Activated T-helper 9 cell treated with anti-CD3 and anti-CD28 coated beads, Interleukin-2, amount 50 U/mL, for 16 hours (primary cell): ENCODE measurements at places on chromosomes 6 and 20.

- no peak for DNase-seq
Observed at GRCh38 chr6:7986219-7986618, 75.6 kb upstream of the TXNDC5 start.

GRCh38 chr20:23121751-23122320 lies 35.7 kb upstream of the CD93 start:
- no peak for DNase-seq

DNA sequence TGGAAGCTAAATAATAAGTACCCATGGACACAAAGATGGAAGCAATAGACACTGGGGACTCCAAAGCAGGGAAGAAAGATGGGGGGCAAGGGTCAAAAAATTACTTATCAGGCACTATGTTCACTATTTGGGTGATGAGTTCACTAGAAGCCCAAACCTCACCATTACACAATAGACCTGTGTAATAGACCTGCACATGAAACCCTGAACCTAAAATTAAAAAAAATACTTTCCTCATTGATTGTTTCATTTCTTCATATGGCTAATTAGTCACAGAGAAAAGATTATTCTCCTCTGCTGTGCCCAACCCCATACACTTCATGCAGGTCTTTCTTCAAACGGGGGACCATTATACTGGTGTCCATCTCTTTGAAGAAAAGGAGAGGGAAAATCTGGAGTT lies 213.0 kb upstream of the DTNBP1 start:
- no peak for DNase-seq

DNA sequence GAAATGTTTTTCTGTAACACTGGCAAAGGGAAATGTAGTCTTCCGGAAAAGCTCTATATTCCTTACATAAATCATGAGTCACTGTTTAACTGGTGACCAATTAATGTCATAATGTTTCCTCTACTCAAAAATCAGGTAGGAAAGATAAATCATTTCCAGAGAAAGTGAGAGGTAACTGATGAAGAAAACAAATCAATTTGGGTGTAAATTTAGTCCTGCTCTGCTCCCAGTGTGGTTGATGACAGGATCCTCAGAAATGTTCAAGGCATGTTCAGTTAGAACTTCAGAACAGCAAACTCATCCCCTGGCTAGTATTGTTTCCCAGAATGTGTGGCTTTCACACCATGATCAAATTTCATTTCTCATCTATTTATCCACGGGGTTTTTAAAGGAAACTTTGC lies 38.8 kb upstream of the SPACA1 start:
- no peak for DNase-seq

- DNase-seq: no peak
Observed at GRCh38 chr20:22576733-22577514, 7.4 kb downstream of the FOXA2 start.

GRCh38 chr6:33276864-33277662 lies at the start of gene B3GALT4:
B3GALT4 (plus strand) TSS chr6:33277123; CDS start chr6:33277420, 297 bp downstream.
- DNase-seq: peak; percentile 62

GRCh38 chr6:90401933-90402830 lies 105.5 kb upstream of the BACH2 start:
- no peak for DNase-seq

DNA sequence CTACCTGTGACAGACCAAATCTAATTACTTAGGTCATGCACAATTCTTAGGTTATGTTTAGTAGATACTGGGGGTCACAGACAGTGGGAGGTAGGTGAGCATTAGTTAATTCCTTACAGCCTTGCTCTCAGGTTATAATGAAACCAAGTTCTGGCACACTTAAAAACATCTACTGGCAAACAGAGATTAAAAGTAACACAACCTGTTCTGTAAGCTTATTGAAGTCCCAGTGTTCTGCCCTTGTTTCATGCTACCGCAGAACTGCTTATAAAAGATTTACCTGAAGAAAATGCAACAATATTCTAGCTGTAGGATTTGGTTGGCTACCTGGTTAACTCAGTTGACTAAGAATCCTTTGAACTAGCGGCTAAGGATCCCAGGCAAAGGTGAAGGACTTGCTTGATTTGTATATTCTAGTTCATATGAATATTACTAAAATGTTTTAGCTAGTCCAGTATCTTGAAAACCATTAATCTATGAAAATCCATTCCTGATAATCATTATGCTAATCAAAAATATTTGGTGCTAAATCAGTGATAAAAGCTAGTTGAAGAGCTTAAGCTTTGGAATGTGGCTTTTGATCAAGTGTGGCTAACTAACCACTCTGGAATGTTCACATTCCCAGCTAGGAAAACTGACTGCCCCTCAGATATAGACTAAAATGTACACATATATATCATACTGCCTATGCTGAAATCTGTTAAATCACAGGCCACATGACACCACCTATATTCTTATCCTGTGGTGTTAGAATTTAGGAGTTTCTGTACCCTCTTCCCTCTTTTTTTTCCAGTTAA lies 7.2 kb downstream of the PEX3 start:
- DNase-seq: no peak

GRCh38 chr6:101666256-101666655 lies 272.7 kb downstream of the GRIK2 start:
- no peak for DNase-seq

DNA sequence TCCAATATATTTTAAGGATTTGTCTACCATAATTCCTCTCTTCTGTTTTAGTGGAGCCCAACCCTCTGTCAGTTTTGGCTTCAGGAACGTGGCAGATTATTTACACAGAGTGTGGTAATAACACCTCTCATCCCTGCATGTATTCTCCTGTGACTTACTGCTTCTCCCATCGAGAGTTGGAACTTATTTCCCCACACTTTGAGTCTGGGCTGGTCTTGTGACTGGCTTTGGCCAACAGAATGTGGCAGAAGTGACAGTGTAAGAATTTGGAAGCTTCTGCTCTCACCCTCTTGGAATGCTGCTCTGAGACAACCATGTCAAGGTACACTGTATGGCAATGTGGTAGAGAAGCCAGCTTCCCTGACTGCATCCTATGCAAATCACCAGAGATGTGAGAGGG lies 407.7 kb downstream of the EPM2A start:
- no peak for DNase-seq

DNA sequence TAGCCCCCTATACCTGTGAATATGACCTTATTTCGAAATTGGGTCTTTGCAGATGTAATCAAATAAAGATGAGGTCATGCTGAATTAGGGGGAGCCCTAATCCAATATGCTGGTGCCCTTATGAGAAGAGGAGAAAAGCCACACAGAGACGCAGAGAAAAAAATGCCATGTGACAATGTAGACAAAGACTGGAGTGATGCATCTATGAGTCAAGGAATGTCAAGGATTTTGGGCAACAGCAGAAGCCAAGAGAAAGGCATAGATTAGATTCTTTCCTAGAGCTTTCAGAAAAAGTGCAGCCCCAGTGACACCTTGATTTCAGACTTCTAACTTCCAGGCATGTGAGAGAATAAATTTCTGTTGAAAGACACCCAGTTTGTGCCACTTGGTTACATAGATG lies 47.4 kb upstream of the HS3ST5 start:
- no peak for DNase-seq

GRCh38 chr20:8854571-8854970 lies 214.3 kb upstream of the PLCB4 start:
- DNase-seq: no peak

GRCh38 chr6:3235486-3235885 lies 8.0 kb upstream of the TUBB2B start:
- DNase-seq: no peak

DNA sequence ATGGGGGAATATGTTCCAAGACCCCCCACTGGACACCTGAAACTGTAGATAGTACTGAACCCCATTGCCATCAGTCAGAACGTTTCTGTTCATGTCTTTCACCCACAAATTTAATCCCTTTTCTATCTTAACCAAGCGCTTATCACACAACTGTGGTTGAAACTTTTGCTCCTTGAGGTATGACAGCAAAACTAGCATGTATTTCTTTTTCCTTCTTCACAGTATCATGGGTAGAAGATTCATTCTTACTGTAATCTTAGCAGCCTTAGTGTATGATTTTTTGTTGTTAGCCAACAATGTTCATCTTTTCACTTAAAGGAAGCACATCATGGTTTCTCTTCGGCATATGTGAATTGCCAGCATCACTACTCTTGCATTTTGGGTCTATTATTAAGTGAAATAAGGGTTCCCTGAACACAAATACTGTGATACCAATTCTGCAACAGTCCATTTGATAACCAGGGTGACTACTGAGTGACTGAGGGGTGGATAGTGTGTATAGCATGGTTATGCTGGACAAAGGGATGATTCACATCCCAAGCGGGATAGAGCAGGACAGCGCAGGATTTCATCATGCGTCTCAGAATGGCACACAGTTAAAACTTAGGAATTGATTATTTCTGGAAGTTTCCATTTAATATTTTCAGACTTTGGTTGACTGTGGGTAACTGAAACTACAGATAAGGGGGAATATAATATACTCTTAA lies 41.8 kb downstream of the KCNS1 start:
- DNase-seq: no peak

GRCh38 chr6:144347933-144348332 lies 62.8 kb downstream of the UTRN start:
- DNase-seq: no peak

DNA sequence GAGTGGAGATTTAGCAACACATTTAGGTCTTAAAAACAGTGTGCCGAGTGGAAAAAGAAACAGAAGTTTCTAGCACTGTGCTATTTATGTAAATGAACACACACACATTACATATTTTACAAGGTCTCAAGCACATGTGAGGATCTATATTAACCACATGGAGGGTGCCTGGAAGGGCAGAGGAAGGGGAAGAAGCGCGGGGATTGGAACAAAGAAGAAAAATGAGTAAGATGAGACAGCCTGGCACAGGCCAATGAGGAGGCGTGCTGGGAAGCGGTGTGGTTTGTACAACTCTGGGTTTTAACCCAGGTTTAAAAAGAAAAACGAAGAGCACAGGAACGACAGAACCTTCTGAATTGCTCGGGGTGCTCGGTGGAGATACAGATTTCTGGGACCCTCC lies 5.7 kb downstream of the KCNG1 start:
- no peak for DNase-seq

DNA sequence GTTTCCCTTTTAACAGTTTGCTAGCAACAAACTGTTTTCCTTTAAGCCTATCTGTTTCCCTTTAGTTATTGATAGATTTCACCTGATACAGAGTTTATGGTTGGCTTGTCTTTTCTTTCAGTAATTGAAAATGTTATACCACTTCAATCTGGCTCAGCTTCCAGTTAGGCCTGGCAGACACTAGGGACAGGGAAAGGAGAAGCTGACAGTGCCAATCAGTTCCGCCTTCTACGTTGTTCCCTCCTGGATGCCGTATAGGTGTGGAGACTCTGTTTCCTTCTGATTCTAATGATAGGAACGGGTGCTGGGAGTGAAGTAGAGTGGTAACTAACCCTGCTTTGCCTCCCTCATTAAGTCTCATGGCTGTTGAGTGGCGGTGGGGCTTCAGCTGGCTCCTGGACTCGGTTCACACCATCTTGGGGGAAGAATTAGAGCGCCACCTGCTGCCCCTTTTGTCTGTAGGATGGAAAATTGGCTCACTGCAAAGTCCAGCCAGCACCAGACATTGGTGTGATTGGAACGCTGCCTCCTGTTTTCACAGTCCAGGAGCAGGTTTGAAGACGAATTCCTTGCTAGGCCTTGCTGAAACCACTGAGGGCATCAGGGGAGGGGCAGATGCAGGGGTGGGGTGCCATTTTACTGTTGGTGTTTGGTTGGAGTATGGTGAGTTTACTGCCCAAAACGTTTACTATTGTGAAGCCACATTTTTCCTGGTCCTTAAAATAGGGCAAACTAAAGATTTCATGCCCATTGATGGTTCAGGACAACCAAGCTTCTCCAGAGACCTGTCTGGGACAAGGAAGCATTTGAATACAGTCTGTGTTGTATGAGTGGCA lies 1729.5 kb downstream of the GRIK2 start:
- no peak for DNase-seq

DNA sequence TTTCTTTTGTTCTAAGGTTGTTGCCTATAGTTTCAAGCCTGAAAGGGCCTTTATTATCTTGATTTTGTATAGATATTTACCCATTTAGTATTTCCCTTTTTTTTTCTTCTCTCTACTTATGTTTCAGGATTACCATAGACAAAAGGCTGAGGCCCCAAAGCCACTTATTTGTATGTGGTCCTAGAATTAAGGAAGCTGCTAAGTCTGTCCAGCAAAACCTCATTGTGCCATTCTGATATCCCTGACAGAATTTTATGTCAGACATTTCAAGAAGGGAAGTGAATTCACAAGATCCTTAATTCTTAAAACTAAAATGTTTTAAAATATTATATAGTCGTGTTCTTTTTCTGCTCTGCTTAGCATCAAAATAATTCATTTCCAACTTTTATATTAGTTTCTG lies 6.9 kb downstream of the HAO1 start:
- DNase-seq: no peak

DNA sequence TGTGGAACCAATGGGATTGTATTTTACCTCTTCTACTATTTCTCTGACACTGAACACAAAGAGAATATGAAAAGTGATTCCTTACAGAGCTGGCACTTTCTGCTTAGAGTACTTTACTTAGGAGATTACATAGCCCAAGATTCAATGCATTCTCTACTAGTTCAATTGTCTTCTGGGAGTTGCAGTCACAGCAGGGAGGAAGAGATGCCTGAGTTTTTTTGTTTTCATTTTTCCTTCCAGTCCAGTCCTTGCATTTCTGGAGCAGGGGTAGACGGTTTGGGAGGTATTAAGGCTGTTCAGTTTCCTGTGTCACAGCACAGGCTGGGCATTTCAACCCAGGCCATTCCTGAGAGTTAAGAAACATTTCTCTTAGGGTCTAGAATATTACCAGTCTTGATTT lies 42.0 kb upstream of the SLC2A12 start:
- DNase-seq: no peak

- no peak for DNase-seq
Observed at GRCh38 chr6:79824202-79824601, 123.2 kb downstream of the ELOVL4 start.

DNA sequence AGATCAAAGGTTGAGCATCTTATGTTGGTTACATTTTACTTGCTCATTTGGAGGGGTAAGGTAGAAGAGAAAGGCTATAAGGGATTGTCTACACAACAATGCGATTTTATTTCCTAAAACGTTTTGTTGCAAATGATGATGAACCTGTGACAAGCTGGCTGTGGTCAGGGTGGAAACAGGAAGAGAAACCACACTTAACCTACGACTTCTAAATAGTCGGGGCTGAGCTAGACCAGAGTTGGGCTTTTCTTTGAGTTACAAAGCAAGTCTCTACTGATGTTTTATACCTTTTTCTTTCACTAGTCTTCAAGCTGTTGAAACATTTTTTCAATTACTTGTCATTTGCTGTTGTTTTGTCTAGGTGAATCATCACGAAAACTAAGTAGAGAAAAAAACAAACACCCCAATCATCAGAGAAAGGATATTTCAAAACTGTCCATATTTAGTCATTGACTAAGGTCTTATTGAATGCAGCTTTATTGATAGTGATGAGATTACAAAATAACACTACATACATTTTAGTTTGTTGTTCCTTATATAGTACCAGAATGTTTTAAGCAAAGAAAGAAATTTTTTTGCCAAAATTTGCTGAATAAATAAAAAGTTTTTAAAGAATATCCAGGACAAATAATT lies 18.0 kb downstream of the KLHL31 start:
- no peak for DNase-seq

GRCh38 chr20:10094566-10095173 lies 59.9 kb downstream of the ANKEF1 start:
- DNase-seq: no peak

- no peak for DNase-seq
Observed at GRCh38 chr6:56713254-56713672, 70.6 kb upstream of the DST start.

GRCh38 chr20:62712606-62713005 lies 4.0 kb downstream of the NTSR1 start:
- no peak for DNase-seq

- DNase-seq: no peak
Observed at GRCh38 chr20:23128461-23129125, 42.5 kb upstream of the CD93 start.

GRCh38 chr20:44460795-44461141 lies 14.9 kb upstream of the TTPAL start:
- no peak for DNase-seq
